Kidney capillary endothelial cell (primary cell): ENCODE measurements at places on chromosomes 16 and 17.

- DNase-seq, result no peak
Observed at GRCh38 chr17:2051061-2051932, 3.6 kb upstream of the HIC1 start.

GRCh38 chr16:84737192-84738011, 37.6 kb downstream of the USP10 start:
- no peak for DNase-seq

GRCh38 chr16:14485121-14485551, 144.9 kb downstream of the PARN start:
- DNase-seq, result no peak

DNA sequence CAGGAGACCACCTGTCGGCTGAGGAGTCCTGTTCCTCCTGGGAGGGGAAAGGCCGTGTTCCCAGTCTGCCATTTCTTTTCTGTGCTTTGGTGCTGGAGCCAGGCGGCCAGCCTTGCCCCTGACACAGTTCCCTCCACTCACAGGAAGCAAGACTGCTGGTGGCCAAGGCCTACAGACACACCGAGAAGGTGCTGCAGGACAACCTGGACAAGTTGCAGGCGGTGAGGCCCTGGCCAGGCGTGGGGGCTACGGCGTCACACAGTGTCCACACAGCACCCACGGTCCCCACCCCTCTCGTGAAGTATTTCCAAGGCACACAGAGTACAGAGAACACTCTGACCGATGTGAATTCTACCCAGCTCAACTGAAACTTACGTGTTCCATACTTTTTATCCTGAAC, 6.1 kb upstream of the RPL13 start:
- no peak for DNase-seq

DNA sequence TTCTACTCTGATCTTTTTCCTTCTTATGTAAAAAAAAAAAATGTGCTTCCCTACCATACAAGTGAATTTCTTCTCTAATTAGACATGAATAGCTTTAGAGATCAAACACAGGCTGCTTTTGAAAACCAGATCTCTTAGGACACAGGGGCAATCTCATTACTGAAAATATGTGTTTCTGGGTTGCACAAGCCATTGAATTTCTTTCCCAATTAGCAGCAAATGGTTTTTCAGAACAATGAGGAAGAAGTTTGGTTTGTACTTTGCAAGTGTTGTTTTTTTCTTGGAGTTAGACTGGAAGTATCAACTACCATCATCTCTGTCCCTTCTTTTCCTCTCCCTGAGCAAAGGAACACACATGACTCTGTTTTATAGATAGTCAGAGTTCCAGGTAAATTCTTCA, 5.6 kb upstream of the ANKS4B start:
- DNase-seq, result no peak
